Chondrocyte (in vitro differentiated cells): ENCODE measurements at places on chromosomes 12 and 14. TPM values are rescaled to one million over a fixed set of nuclear protein-coding genes. Genes with fewer than 3 reads are reported as not detected.

TAS2R31 gene
- 1.1 to 3.8 TPM (median 1.7 TPM) in 3 replicates for total RNA-seq

FOXN4 gene
- not detected in 3 replicates for total RNA-seq

SIX6 gene
- not detected in 3 replicates for total RNA-seq

GCH1 gene
- 0.56 to 1.4 TPM (median 0.95 TPM) in 3 replicates for total RNA-seq

DGLUCY gene
- total RNA-seq, result 9.3 to 13.6 TPM (median 9.3 TPM) in 3 replicates

ACOT4 gene
- 1.4 to 4.3 TPM (median 4.0 TPM) in 3 replicates for total RNA-seq

CTSG gene
- not detected in 3 replicates for total RNA-seq

PLEKHD1 gene
- 0.08 to 0.15 TPM (median 0.10 TPM) in 3 replicates for total RNA-seq

NR1H4 gene
- total RNA-seq, result not detected in 3 replicates
